ENCODE measurements at places on chromosomes 12 and 14.

DNA sequence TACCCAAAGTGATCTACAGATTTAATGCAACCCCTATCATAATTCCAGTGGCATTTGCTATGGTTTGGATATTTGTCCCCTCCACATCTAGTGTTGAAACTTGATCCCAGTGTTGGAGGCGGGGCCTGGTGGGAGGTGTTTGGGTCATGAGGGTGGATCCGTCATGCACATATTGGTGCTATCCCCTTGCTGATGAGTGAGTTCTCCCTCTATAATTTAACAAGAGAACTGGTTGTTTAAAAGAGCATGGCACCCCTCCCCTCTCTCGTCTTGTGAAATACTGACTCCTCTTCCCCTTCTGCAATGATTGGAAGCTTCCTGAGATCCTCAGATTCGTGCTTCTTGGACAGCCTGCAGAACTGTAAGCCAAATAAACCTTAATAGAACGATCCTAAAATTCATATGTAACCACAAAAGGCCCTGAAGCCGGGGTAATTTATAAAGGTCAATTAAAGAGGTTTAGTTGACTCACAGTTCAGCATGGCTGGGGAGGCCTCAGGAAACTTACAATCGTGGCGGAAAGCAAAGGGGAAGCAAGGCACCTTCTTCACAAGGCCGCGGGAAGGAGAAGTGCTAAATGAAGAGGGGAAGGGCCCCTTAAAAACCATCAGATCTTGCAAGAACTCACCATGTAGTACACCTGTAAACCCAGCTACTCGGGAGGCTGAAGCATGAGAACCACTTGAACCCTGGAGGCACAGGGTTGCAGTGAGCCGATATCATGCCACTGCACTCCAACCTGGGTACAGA lies 41.2 kb downstream of the SLC39A9 start:
- DNase-seq: no peak

DNA sequence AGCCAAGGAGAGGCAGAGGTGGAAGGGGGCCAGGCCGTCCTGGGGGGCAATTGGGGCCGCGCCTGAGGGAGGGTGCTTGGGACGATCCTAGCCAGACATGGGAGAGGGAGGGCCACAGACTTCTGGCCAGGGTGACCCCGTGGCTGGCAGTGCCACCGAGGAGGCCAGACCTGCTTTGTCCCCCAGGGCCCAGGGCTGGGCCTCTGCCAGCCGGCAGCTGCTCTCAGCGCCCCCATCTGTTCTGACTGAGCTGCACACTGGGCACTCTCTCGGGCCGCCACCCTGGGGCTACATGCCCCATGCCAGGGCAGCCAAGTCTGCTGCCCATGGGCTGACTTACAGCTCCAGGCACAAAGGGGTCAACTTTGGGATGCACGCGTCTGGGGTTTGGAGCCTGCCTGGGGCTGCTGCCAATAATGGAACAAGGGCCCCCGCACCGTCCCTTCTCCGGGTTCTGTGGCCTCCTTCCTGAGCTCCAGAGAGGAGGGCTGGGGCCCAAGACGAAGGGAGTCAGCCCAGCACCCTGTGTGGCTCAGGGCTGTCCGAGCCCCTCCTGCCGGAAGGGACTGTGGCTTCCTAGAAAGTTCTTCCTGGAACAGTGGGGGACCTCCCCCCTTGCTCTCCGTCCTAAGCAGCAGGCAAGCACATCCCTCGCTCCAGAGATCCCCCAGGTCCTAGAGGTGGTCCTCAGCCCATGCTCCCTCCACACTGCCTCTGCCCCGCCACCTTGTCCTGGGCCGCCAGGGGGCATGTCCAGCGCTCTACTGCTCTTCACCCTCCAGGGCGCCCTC lies 1.1 kb downstream of the ADSS1 start:
- peak; percentile 5 for DNase-seq

GRCh38 chr14:39203659-39204606 lies 28.9 kb downstream of the PNN start:
- DNase-seq: no peak

DNA sequence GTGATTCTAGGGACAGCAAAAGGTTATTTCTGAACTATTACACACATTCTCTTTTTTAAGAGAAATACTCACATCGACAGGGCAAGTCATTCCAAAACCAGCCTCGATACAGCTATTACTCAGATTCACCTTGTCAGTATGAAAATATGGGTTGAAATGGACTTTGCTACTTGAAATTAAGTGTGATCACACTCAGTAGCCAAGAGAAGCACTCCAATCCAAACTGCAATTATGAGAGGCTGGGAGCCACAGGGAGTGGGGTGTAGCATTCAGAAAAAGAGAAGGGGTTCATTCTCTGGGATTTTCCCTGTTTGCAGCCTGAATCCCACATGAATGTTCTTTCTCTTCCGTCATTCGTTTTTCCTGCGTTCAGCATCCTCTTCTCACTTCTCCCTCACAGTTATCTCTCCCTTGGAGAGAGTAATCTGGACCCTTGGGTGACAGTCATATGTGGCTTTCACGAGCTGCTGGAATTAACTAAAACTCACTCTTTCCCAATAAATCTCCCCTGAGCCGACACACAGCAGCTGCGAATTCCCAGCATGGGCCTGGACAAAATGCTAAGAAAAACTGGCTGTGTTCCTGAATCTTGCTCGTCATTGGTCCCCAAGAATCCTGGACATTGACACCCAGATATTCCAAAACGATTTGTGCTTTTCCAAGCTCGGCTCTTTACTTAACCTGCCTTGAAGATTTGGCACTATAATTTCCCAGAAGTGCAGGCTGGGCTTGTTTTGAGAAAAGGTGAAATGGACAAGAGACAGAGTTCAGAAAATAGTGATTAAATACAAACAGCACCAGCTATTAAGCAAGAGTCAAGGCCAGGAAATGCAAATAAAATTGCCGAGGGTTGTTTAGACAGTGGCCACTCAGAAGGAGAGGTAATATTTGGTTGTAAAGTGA lies 199.5 kb upstream of the PLEKHG7 start:
- DNase-seq: no peak

GRCh38 chr14:103418481-103418818 lies 33.2 kb downstream of the MARK3 start:
- DNase-seq: no peak

DNA sequence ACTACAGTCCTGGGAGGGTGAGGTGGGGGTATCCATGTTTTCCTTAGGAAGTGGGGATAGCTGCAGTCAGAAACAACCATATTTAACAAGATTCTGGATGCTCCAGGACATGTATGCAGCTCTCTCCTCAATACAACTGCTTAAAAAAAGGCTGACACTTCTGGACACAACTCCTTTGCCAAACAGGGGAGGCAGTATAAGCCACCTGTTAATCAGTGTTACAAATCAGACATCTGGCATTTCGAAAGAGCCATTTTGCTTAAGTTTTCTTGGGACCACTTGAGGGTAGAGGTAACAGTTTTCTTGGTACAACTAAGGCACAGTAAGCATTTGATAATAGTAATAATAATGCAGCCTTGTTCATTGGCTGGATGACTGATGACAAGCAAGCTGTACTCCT lies 47.1 kb downstream of the RPGRIP1 start:
- DNase-seq: no peak

DNA sequence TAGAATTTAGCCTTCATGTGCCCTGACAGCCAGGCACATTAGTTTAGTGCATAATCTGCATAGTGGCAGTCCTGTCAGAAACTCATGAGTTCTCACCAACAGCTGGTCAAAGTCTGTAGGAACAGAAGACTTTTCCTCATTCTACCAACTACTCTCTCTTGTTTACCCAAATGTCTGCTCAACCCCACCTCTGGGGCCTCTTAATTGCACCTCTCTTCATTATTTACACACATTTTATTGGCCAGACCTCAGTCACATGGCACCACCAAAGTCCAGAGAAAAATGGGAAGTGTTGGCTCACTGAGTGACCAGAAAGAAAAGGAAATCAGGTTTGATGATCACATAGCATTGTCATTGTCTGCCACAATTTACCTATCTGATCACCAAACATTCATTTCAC lies 114.6 kb upstream of the PLXNC1 start:
- no peak for DNase-seq

- DNase-seq: peak; percentile 6
Observed at GRCh38 chr12:22101749-22102243, 55.8 kb downstream of the CMAS start.

GRCh38 chr14:105460616-105461015 lies 14.0 kb upstream of the CRIP2 start:
- no peak for DNase-seq

- DNase-seq: no peak
Observed at GRCh38 chr12:8572507-8572906, 31.8 kb upstream of the CLEC4E start.

- DNase-seq: no peak
Observed at GRCh38 chr12:48198672-48198971, 4.5 kb downstream of the OR10AD1 start.

GRCh38 chr12:31249356-31249755 lies 76.6 kb downstream of the SINHCAF start:
- DNase-seq: no peak

GRCh38 chr14:25231004-25231403 lies 181.1 kb upstream of the STXBP6 start:
- DNase-seq: no peak

DNA sequence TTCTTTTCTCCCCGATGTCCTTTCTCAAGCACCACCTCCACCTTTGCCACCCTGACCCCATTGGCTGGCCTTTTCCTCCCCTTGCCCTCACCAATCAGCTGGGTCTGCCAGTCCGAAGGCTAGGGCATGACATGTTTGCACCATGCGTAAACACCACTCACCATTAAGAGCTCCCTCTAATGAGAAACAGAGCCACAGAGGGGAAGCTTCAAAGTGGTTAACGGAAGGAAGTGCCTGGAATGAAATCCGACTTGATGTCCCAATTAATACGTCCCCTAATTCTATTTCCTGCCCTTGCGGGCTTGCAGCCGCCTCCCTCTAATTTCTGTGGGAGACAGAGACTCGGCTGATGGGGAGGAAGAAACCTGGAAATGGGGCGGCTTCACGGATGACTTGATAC lies 318.5 kb upstream of the TBX3 start:
- no peak for DNase-seq

- DNase-seq: no peak
Observed at GRCh38 chr12:102950107-102950949, 7.1 kb upstream of the ASCL1 start.
